ENCODE measurements at places on chromosomes 4 and X. TPM values are rescaled to one million over a fixed set of nuclear protein-coding genes. Genes with fewer than 3 reads are reported as not detected.

GRCh38 chr4:125704726-125705125 lies 390.0 kb downstream of the FAT4 start:
- no peaks in the 10 kb centered on the region for H3K4me1 ChIP-seq
- H3K36me3 ChIP-seq, result no peaks in the 10 kb centered on the region
- no peak overlapping the region for H3K4me3 ChIP-seq
- H3K27me3 ChIP-seq, result no peaks in the 10 kb centered on the region

The LRP2BP gene
- 1.2 TPM for total RNA-seq

The SNCA gene
- 11.6 TPM for total RNA-seq

The TADA2B gene
- total RNA-seq, result 26.6 TPM

DNA sequence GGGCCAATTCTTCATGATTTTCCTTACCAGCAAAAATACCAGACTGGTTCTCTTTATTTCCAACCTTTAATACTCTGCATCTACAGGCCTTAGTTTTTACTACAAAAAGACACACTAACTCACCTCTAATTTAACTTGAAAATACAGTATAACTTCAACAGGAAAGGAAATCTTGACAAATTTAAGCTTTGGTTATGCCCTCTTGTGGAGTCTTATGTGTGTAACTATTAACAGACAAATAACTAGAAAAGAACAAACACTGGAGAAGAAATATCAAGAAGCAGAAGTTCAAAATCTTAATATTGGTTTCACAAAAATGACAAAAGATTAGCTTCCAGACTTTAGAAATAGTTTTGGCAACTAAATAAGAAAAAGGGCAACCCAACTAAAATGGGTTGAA lies 33.0 kb downstream of the PPA2 start:
- no peak for DNase-seq
- no peak overlapping the region for H3K4me3 ChIP-seq
- H3K27ac ChIP-seq, result no peak overlapping the region
- no peaks in the 10 kb centered on the region for H3K27me3 ChIP-seq

The ADGRG4 gene
- not detected for total RNA-seq

GRCh38 chr4:8005814-8006215 lies 66.2 kb upstream of the AFAP1 start:
- no peaks in the 10 kb centered on the region for H3K4me1 ChIP-seq
- H3K4me3 ChIP-seq, result no peak overlapping the region
- H3K36me3 ChIP-seq, result no peaks in the 10 kb centered on the region
- no peak overlapping the region for H3K27ac ChIP-seq
- DNase-seq, result no peak

Measured in activated CD4-positive, alpha-beta memory T cell treated with anti-CD3 and anti-CD28 coated beads, Interleukin-2, amount 10 ng/mL, durations not matched to agents 7 days and 5 days (primary cell).